Mesothelial cell of epicardium (in vitro differentiated cells): ENCODE measurements at places on chromosomes 4 and X. TPM values are rescaled to one million over a fixed set of nuclear protein-coding genes. Genes with fewer than 3 reads are reported as not detected.

GRCh38 chr4:39029752-39030694 is 2.2 kb downstream of the TMEM156 start:
- DNase-seq, result no peak
- no peaks in the 10 kb centered on the region for H3K4me1 ChIP-seq
- H3K36me3 ChIP-seq, result no peaks in the 10 kb centered on the region
- no peak overlapping the region for H3K27ac ChIP-seq
- no peak overlapping the region for H3K4me3 ChIP-seq
- no peaks in the 10 kb centered on the region for H3K27me3 ChIP-seq

TAPT1 gene
- total RNA-seq, result 38.7 to 42.6 TPM (median 41.2 TPM) in 3 replicates

- no peaks in the 10 kb centered on the region for H3K27me3 ChIP-seq
- no peaks in the 10 kb centered on the region for H3K36me3 ChIP-seq
- peak overlapping the region; percentile 38 for H3K4me3 ChIP-seq
- DNase-seq, result no peak
These were observed 195.7 kb downstream of the GASK1B start for GRCh38 chr4:157977086-157977485.

HMGB2 gene
- 95.2 to 98.6 TPM (median 98.4 TPM) in 3 replicates for total RNA-seq

GRCh38 chr4:114287079-114287696 is 307.7 kb upstream of the ARSJ start:
- no peak for DNase-seq
- no peak overlapping the region for H3K4me3 ChIP-seq
- no peak overlapping the region for H3K27ac ChIP-seq

UGT2A1 gene
- not detected in 3 replicates for total RNA-seq

LRP2BP gene
- 1.4 to 1.9 TPM (median 1.6 TPM) in 3 replicates for total RNA-seq
